Lung microvascular endothelial cell (primary cell): ENCODE measurements at places on chromosomes 13 and 19. TPM values are rescaled to one million over a fixed set of nuclear protein-coding genes. Genes with fewer than 3 reads are reported as not detected.

Gene SLC25A41
- total RNA-seq = not detected in 2 replicates

DNA sequence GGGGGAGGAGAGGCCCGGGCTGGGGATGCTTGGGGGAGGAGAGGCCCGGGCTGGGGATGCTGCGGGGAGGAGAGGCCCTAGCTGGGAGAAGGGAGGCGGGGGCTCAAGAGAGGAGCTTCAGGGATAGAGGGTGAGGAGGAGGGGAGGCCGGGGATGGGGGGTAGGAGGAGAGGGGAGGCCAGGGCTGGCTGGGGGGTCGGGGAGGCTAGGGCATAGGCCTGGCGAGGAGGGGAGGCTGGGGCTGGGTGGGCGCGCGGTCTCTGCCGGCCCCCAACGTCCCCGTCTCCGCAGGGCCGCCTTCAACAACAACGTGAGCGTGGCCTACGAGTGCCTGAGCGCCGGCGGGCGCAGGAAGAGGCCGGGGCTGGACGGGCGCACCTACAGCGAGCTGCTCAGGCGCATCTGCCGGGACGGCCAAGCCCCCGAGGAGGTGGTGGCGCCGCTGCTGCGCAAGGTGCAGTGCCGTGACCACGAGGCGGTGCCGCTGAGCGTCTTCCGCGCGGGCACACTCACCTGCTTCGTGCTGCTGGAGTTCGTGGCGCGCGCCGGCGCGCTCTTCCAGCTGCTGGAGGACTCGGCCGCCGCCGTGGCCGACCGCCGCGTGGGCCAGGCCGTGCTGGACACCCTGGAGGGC, 11.4 kb downstream of the TPGS1 start:
- DNase-seq = no peak

- DNase-seq = no peak
Observed at GRCh38 chr19:42199440-42200115, 17.9 kb downstream of the DEDD2 start.

Gene IZUMO4
- 0.60 and 0.65 TPM in 2 replicates for total RNA-seq

Gene KLF12
- total RNA-seq = 2.0 and 2.8 TPM in 2 replicates

DNA sequence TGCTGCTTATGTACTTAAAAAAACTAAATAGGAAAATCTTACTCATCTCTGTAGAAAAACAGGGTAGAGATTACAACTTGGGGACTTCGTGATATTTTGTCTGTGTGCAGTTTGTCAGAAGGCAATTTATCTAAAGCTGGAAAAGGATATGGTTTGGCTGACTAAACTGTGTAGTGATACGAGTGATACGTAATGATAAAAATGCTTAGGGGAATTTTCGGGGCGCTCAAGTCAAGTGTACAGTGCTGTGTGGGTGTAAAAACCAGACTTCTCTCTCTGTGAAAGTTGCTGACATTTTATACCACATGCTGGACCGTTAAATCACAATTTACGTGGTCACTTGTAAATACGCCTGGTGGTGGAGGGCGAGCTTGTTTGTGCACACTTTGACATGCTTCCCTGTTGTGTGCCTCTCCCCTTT, 221.7 kb downstream of the KCNRG start:
- no peak for DNase-seq

DNA sequence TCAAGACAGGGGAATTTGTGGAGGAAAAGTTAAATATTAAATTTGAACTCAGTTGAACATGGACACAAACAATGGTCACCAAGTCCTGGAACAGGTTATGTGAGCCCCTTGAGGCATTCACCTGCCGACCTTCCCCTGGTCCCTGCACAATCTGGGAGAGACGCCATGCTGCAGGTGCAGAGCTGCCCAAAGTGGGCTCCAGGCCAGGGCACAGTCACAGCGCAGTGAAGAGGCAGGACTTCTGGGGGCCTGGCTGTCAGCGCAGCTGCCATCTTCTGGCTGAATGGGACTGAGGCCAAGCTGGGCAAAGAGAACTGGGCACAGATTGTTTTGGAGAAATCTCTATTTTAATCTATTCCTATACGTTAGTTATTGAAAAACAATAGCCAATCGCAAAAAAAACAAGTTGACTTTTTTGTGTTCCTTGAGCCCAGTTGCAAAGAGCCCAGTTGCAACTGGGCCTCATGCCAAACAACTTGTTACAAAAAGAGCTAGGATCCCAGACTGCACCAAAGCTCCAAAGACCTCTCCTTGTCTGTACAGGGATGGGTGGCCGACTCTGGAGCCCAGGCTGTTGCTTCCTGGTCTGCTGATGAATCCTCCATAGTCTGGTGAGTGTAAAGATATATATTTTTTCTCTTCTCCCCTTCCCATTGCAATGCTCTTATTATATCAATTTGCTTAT, 1.2 kb upstream of the ZNF626 start:
- no peak for DNase-seq

Gene SPACA4
- total RNA-seq = not detected in 2 replicates

DNA sequence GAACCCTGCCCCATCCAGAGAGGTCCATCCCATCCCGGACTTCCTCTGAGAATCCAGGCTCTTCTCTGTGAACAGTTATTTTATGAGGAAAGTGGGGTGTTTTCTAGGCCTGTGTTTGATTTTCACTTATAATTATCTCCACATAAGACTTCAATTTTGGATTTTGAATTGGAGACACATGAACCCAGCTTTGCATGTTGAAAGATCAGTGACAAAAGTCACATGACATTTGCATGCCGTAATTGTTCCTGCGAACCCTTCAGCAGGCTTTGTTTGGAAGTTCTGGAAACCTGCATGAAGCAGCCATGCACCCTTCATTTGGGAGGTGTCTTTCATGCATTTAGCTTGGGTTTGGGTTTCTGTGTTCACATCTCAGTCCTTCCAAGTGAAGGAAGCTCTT, 44.9 kb upstream of the ZNF536 start:
- DNase-seq = no peak

Gene AZU1
- total RNA-seq = not detected in 2 replicates

- DNase-seq = no peak
Observed at GRCh38 chr13:25281935-25282332, 5.4 kb downstream of the MTMR6 start.

GRCh38 chr13:95797016-95797415, 120.1 kb downstream of the DNAJC3 start:
- DNase-seq = no peak

Gene TMEM190
- not detected in 2 replicates for total RNA-seq

Gene NLRP11
- under 0.01 TPM in 2 replicates for total RNA-seq

Gene OR4F17
- total RNA-seq = not detected in 2 replicates

- DNase-seq = no peak
Observed at GRCh38 chr19:42280815-42281145, 11.7 kb downstream of the CIC start.

DNA sequence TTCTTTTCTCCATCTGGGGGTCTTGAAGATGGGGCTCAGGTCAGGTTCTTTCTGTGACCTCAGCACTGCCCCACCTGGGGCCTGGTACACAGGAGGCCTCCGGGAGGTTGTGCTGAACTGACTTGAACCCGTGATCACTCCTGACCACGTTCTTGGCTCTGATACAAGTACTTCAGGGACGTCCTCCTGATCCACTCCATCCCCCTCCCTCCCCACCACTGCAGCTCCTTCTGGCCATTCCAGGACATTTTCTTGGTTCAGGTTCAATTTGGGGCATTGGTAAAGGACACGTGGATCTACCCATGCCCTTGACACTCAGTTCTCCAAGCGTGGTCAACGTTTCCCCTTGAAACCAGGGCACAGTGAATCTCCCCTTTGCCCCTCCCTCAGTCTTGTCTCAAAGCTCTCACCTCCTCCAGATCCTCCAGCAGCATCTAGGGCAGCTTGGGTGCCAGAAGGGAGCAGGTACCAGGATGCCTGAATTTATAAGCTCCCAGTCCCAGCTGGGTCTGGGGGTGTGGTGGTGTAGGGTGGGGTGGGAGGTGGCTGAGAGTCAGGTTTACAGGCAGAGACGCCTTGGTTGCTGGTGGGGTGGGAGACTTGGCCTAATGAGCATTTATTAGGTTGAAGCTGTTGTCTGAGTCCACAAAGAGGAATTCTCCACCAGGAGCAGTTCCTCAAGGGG, at the start of gene KLK15:
KLK15 (minus strand) TSS at position 458 of the 685 bp plus-strand sequence. CDS start 2,082 bp downstream, outside the sequence.
- DNase-seq = no peak

- no peak for DNase-seq
Observed at GRCh38 chr13:111337741-111338140, 17.3 kb downstream of the TEX29 start.

- DNase-seq = peak; percentile 78
Observed at GRCh38 chr19:15280915-15281683, 48.9 kb upstream of the EPHX3 start.

DNA sequence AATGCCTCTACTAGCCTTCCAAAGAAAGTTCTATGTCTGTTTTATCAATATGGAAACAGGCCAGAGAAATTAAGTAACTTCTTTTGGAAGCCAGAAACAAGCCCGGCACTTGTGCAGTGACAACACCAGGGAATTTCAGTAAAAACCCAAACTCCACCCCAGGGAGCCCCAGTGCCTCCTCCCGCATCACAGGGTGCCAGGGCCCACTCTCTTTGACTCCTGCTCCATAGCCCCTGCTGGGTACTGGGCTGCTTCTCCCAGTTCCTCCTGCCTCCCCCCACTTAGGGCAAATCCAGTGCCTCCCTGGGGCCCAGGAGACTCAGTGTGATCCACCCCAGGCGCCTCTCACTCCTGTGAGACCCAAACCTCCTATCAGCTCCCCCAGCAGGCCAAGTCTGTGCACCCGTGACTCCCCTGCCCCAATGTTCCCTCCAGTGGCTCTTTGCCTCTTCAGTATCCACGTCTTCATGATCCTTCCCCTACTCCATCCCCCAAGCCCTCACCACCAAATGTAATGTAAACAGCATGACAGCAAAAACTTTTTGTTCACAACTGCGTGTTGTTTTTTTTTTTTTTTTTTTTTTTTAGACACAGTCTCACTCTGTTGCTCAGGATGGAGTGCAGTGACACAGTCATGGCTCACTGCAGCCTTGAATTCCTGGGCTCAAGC, 2.3 kb upstream of the FFAR3 start:
- no peak for DNase-seq

Gene TMEM38A
- 1.3 and 1.8 TPM in 2 replicates for total RNA-seq

GRCh38 chr13:71477735-71478134, 389.3 kb downstream of the DACH1 start:
- no peak for DNase-seq

- no peak for DNase-seq
Observed at GRCh38 chr19:50233308-50233910, 30.0 kb downstream of the MYH14 start.

GRCh38 chr13:47087841-47088240, 191.0 kb upstream of the HTR2A start:
- no peak for DNase-seq

- no peak for DNase-seq
Observed at GRCh38 chr13:76245920-76246319, 609.8 kb downstream of the LMO7 start.

- peak; percentile 77 for DNase-seq
Observed at GRCh38 chr13:27043013-27043412, 128.6 kb downstream of the USP12 start.

Gene TBXA2R
- total RNA-seq = 0.99 and 1.5 TPM in 2 replicates

Gene TPTE2
- total RNA-seq = not detected in 2 replicates

Gene ZNF578
- total RNA-seq = 1.2 and 2.0 TPM in 2 replicates

Gene ZNF576
- total RNA-seq = 5.9 and 9.1 TPM in 2 replicates

Gene SIAH3
- total RNA-seq = under 0.01 TPM in 1 of 2 replicates, not detected in the other

DNA sequence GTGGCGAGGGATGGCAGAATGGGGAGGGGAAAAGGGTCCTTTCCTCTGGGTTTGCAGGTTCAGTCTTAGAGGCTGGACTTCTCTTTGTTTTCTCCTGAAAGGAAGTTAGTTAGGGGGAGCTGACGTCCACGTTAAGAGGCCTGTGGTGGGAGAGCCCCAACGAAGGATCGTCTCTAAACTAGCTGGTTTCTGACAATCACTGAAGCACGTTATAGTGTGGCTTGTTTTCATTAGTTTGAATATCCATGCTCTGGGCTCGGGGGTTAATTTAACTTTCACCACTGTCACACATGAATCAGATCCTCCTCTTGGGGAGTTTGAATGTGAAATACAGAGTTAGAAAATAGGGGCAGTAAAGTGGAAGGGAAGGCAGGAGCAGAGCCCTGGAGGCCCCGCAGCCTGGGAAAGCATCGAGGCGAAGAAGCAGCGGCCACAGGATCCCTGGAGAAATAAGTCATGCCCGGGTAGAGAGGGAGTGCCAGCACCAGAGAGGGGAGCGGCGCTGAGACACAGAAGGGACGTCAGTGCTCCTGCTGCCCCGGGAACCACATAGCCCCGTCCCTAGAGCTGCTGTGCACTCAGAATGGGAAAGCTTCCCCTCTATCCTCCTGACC, 31.1 kb upstream of the AMER2 start:
- DNase-seq = no peak

DNA sequence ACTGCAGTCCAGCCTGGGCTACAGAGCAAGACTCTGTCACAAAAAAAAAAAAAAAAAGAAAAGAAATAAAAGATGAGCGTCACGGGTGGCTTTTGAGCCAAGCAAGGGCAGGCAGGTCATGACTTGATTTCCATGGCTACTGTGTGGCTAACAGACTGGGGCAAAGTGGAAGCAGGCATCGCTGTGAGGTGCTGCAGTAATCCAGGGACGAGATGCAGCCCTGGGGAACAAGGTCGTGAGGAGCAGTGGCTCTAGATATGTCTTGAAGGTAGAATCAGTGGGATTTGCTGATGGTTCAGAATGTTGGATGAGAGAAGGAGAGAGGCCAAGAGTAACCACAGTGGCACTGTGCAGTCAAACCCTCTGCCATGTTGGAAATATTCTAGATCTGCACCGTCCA, 14.2 kb downstream of the HAS1 start:
- DNase-seq = no peak

- no peak for DNase-seq
Observed at GRCh38 chr13:46179491-46179908, 2.5 kb downstream of the LCP1 start.

- no peak for DNase-seq
Observed at GRCh38 chr19:40607311-40608239, 6.4 kb downstream of the LTBP4 start.

DNA sequence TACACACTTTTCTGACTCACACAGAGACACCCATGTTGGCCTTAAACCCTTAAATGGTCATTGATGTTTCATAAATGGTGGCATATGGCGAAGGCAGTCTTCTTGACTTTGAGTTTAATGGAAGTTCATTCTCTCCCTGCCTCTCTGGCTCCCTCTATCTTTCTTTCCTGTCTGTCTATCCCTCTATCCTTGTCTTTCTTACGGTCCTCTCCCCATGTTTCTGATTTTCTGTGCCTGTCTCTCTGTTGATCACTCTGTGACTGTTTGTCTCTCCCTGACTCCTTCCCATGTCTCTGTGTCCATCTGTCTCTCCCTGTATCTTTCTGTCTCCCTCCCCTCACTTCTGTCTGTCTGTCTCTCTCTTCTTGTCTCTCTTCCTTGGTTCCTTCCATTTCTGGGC, 43.2 kb upstream of the SHKBP1 start:
- DNase-seq = no peak

DNA sequence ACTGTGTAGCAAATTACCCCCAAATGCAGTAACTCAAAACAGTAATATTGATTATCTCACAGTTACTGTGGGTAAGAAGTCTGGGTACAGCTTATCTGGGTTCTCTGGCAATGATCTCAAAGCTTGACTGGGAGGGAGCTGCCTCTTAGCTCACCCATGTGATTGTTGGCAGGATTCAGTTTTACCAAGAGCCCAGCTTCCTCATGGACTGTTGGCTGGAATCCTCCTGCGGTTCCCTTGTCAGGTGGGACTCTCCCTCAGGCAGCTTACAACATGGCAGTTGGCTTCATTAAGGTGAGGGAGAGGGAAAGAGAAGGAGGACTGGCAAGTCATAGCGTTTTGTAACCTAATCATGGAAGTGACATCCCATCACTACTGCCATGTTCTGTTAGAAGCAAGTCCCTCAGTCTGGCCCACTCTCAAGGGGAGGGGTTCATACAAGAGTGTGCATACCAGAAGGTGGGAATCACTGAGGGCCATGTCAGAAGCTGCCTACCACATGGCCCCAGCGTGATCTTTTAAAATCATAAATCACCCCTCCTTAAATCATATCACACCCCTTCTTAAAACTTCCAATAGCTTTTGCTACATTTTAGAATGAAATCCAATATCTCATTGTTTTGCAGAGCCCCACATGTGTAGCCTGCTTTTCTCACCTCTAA, 108.1 kb downstream of the OLFM4 start:
- no peak for DNase-seq

Gene CEACAM20
- total RNA-seq = not detected in 2 replicates

Gene ZNF101
- total RNA-seq = 8.3 and 10.1 TPM in 2 replicates
